ENCODE measurements at places on chromosomes 4 and X.

- ATAC-seq = no peak
These were observed 436.9 kb upstream of the LCORL start for GRCh38 chr4:18458465-18458864.

- ATAC-seq = no peak
These were observed 34.7 kb downstream of the CSN3 start for GRCh38 chr4:70277121-70277520.

DNA sequence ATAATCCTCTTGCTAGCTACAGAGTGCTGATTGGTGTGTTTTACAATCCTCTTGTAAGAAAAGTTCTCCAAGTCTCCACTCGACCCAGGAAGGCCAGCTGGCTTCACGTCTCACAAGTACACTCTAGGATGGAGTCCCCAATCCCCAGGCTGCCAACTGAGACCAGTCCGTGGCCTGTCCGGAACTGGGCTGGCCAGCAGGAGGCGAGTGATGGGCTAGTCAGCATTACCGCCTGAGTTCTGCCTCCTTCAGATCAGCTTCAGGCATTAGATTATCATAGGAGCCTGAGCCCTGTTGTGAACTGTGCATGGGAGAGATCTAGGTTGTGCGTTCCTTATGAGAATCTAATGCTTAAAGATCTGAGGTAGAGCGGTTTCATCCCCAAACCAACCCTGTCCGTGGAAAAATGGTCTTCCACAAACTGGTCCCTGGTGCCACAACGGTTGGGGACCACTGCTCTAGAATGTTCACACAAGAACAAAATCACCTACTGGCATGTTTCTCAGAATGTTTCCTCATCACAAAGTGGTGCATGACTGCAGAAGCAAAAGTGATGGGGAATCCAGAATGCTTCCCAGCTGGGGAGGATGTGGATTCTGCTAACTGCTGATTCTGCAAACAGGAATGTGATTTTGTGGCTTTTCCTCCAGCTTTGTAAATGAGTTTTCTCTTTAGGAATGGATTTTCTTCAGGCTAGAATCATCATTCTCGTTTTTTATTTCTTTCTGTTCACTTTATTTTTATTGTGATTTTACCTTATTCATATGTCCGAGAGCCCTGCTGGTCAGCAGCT is 40.9 kb downstream of the SEPTIN11 start:
- ATAC-seq = no peak

GRCh38 chr4:93182722-93183121 is 645.8 kb upstream of the ATOH1 start:
- no peak for ATAC-seq

GRCh38 chr4:8573266-8573665 is 6.9 kb upstream of the GPR78 start:
- no peak for ATAC-seq

- no peak for ATAC-seq
These were observed 44.2 kb upstream of the SHOX start for GRCh38 chrX:586351-586750.

GRCh38 chrX:110132450-110133114 is 129.7 kb downstream of the TMEM164 start:
- ATAC-seq = peak; percentile 78

All from activated T-helper 17 cell treated with anti-CD3 and anti-CD28 coated beads, Interleukin-2, amount 50 U/mL, for 72 hours (primary cell).